ENCODE measurements at places on chromosomes 5 and 9.

DNA sequence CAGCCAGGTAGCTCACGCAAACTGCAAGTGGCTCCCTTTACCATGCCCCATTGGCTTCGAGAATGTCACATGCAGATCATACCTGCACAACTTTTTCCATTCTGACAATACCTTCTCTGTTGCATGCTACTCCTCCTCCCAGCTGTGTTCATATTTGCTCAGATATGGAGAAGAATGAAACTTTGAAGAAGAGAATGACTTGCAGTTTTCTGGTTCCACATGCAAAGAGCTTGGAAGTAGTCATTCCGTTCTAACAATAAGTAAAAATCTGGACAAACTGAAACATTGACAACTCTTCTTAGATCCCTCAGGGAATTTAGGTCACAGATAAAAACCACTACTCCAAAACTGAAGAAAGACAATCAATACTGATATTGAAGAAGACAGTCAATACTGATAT is 49.6 kb upstream of the IRX1 start:
- no peak for DNase-seq

GRCh38 chr5:148965511-148966265 is 97.2 kb downstream of the SH3TC2 start:
- no peak for DNase-seq

DNA sequence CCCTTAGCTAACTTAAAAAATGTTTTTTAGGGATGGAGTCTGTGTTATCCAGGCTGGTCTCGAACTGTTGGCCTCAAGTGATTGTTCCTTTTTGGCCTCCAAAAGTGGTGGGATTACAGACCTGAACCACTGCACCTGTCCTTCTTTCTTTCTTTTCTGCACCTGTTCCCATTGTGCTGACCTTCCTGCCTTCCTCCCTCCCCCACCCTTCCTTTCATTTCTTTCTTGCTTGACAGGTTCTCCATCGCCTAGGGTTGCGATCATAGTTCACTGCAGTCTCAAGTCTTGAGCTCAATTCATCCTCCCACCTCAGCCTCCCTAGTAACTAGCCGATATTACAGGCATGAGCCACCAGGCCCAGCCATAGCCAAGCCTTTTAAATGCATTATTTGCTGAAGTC is 20.6 kb downstream of the JMY start:
- no peak for DNase-seq

GRCh38 chr5:94544031-94544650 is 74.3 kb downstream of the KIAA0825 start:
- DNase-seq, result no peak

GRCh38 chr5:74651710-74652109 is 11.2 kb upstream of the ENC1 start:
- no peak for DNase-seq

DNA sequence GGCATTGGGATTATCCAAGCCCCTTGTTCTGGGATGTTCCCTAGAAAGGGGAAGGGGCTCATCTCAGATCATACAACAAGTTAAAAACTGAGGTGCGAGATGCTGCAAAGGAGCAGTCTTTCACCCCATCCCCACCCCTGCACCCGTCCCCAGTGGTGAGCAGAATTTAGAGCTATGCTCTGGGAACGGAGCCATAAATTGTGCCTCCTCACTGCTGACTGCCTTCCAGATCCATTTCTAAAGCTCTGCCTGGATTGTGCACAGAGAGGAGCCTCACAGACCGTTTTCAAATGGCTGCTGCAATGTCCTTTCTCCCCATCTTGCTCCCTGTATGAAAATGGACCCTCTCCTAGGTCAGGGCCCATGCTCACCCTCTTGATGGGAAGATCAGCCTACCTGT is 8.3 kb downstream of the SLC25A48 start:
- DNase-seq, result no peak

DNA sequence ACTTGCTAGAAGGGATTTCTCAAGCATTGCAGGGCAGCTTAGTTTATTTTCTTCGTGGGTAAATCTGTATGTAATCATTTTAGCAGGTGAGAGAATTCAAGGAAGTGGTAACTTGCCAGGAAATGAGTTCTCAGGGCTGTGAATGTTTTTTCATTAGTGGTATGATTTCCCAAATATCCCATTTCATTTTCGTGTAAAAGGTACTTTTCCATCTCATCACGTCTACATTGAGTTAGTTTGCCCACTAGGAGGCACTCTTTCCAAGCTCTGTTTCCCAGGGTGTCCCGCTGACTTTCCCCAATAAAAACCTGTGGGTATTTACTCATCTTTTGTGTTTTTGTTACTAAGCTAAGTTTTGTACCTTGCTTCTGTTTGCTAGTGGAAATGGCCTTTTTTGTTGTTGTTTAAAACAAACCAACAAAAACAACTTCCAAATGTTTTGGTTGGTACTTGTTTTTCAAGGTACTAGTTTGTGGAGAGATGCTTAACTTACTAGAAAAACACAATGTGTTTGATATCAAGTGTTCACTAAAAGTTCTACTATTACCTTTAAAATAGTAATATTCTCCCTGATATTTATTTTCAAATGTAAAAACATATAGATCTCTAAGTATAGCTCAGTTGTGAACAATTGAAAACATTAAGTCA is 373.6 kb downstream of the ADGRV1 start:
- DNase-seq, result no peak

- no peak for DNase-seq
Measured at GRCh38 chr9:136048560-136049411, 46.3 kb downstream of the NACC2 start.

DNA sequence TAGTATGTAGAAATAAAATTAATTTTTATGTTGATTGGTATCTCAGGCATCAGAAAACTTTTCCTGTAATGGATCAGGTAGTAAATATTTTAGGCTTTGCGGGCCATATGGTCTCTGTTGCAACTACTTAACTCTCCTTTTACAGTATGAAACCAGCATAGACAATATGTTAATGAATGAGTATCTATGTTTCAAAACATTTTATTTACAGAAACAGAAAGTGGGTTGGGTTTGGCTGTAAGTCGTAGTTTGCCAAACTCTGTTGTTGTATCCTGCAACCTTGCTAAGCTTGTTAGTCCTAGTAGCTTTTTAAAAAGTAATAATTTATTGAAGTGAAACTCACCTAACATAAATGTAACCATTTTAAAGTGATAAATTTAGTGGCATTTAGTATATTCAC is 132.1 kb downstream of the NR3C1 start:
- DNase-seq, result no peak

DNA sequence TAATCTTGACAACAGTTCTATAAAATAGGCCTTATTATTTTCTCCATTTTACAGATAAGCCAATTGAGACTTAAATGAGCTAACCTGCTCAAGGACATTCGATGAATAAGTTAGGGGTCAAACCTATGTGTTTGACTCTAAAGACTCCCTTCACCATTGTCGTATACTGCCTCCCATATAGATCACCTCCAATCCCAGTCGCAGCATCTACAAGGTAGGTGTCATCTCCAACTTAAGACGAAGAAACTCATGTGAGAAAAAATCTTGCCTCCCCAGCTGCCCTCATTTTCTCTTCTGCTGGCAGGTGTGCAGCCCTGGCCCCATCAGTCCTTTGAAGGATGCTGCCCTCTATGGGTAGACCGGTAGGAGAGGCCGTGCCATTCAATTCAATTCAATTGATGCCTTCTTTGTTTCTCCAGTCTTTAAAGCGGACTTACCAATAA is 75.2 kb upstream of the SMARCA2 start:
- DNase-seq, result no peak

DNA sequence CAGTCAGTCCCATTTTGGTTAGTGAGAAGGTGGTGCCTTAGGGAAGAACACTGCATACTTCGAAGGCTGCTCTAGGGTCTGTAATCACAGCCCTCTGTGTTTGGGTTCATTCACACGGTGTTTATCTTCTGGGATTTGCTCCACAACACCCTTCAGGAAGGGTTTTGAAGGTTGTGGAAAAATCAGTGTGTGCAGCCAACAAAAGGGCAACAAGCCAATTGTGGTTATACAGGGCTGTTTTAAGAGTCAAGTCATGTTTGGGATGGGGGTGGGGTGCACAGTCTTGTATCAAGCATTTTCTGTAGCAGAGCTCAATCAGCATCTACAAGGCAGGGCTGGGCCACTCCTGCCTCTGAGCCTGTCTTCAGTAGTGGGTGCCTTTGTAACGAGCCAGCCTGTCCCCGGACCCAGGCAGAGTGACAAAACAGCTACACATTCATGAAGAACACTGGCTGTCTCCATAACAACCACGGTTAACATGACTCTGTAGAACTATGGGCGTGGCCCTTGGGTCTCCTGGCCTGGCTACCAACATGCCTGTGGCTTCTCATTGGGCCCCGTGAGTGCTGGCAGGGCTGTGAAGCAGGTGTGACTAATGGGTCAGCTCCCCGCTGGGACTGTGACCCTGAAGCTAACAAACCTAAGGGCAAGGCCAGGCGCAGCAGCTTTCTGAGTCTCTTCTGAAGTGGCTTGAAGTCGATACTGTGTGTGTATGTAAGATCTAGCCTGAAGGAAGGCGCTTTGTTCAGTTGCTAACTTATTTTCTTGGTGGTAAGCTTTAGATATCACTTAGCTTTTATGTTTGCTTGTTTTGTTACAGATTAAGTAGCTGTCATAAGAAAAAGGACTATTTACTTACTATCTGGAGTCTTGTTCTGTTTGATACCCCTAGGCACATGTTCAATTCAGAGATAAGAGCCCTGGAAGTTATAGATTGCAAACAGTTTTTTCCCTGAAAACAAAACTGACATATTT is 27.9 kb upstream of the GOLM1 start:
- DNase-seq, result no peak

- no peak for DNase-seq
Measured at GRCh38 chr9:68508547-68508946, 32.1 kb downstream of the TMEM252 start.

GRCh38 chr5:96096724-96097123 is 135.1 kb upstream of the ELL2 start:
- DNase-seq, result no peak

DNA sequence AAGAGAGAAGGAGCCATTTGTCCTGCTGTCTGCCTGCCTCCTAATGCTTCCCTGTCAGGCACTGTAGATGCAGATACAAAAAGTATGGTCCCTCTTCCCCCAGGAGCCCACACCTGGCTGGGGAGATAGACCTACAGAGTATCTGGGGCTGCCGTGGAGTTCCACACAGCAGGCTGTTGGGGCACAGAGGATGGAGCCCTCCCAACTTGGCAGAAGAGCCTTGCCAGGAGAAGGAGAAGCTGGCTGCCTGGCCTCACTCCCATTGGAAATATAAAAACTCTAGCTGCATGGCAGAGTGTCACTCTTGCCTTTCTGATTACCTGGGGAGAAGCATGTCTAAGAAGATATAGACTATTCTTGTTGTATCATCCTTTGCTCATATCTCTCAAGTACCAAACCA is 160.4 kb downstream of the FSTL4 start:
- no peak for DNase-seq

- DNase-seq, result no peak
Measured at GRCh38 chr9:8961186-8961851, 1161.7 kb upstream of the DMAC1 start.

DNA sequence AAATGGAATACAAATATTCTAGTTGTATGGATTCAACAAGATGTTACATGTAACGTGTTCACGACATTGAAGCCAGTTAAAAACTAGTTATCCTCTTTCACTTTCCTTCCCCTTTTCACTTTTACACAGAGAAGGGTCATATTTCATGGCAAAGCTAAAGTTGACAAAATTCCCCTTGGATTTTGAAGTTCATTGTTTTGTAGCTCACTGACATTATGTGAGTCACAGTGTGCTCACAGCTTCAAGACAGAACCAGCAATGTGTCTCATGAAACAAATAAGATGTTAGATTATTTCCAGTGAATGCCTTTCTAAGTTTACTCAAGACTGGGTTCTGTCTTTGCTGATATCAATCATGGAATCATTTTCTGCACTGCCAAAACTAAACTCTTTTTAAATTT is 535.5 kb upstream of the GRIN3A start:
- DNase-seq, result no peak
